ENCODE measurements at places on chromosomes 7 and 10.

GRCh38 chr7:7159063-7159658 lies 23.2 kb upstream of the C1GALT1 start:
- DNase-seq: no peak

- DNase-seq: no peak
Observed at GRCh38 chr7:69868921-69869320, 270.6 kb downstream of the AUTS2 start.

DNA sequence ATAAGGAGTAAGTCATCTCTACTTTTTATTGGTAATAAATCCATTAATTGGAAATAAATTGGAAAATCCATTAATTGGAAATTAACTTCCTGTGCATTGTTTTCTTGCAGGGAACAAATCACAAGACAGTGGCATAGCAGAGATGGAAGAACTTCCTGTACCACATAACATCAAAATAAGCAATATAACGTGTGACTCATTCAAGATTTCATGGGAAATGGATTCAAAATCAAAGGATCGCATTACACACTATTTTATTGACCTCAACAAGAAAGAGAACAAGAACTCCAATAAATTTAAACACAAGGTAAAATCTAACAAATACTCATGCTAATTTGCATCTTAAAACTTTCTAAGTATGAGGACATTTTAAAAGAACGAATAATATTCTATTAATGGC lies 57.8 kb downstream of the PHYHIPL start:
- no peak for DNase-seq

DNA sequence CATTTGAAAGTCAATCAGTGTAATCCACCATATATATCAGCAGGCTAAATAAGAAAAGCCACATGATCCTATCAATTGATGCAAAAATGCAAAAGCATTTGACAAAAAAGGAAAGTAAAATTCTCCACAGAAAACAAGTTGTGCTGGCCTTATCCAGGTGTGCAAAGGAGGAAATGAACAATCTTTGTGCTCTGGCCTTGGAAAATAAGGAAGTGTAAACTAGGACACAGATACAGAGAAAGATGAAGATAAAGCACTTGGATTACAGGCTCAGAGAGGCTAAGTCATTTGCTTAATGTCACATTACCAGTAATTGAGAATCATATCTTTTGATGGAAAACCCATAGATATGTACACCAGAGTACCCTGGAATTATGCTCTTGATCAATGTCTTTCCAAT lies 54.5 kb downstream of the CXCL12 start:
- no peak for DNase-seq

DNA sequence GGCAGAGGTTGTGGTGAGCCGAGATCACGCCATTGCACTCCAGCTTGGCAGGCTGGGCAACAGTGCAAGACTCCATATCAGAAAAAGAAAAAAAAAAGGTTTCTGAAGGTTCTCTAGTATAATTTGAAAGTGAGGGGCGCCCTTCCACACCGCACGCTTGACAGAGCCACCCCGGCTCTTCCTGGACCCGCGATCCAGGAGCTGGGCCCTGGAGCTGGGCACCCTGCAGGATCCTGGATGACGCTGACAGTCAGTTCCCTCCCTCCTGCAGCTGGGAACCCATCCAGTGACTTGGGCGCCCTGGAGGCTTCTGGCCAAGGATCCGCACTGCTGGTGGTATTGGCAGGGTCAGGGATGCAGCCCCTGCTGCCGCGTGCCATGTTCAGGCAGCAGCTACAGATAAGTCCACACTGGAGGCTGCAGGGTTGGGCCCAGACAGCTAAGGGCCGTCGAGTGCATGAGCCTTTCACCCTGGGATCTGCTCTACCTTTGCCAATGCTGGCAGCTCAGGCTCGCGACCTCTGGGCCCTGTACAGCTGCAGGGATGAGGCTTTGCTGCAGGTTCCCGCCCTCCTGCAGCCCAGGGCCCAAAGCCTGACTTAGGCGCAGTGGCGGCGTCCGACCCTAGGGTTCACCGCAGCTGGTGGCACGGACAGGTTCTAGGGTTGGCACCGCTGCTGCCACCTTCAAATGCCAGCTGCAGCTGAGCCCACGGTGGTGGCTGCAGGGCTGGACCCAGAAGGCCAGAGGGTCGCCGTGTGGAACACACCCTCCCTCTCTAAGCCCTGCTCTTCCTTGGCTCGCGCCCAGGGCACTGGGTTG lies 110.2 kb downstream of the OR13A1 start:
- no peak for DNase-seq

DNA sequence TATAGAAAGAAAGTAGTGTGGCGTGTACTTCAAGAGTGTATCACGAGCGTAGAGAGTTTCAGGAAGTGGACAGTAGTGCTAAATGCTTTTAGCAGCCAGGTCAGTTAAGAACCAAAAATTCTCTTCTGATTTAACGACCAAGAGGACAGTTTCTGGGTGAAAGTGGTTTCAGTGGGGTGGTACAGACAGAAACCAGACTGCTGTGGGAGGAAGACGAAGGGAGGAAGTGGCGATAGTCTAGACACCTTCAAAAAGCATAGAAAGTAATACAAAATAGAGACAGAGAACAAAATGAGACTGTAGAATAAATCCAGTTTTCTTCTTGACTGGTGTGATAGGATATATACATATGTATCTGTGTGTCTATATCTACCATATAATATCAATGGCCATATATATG lies 93.5 kb downstream of the MBL2 start:
- no peak for DNase-seq

DNA sequence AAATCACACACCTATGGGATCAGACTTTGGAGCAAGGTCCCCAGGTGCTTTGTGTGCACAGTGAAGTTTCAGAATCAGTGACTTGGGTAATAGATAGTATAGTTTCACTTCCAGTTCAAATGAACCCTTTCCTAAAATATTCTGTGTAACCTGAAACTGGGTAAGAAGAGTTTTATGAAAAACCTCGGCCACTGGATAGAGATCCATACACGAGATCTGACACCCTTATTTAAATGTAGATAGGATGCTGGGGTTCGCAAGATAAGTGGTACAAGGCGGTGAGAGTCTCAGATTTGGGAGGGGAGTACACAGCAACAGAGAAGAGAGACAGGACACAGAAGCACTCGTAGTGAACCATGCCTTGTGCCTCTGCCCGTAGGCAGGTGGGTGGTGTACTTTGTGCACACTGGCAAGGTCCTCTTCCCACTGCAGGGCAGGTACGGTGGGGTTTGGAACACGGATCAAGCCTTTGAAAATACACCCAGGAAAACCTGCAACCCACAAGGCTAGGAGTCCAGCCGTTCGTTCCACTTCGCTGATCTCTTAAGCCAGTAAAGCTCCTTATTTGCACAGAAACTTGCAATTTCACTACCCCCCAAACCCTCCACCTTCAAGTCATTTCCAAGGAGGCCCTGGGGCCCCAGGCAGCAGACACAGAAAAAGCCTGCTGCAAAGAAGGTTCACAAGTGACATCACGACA lies 162.8 kb downstream of the USP6NL start:
- DNase-seq: no peak

DNA sequence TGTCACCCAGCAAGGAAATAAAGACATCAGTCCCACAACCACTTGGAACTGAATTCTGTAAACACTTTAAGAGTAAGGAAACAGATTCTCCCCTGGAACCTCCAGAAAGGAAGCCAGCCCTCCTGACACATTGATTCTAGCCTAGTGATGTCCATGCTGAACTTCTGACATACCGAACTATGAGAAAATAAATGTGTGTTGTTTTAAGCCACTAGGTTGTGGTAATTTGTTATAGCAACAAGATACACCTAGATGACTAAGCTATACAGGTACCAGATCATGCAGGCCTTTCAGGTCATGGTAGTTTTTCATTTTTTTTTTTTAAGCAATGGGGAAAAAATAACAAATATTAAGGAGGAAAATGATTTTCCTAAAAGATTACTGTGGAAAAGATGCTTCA lies 37.6 kb upstream of the LRRTM3 start:
- no peak for DNase-seq

- peak; percentile 78 for DNase-seq
Observed at GRCh38 chr10:59622320-59623132, 87.1 kb downstream of the SLC16A9 start.

Measured in brain (organoid and tissue), 16 donors.